ENCODE measurements at places on chromosomes 16 and 17. TPM values are rescaled to one million over a fixed set of nuclear protein-coding genes. Genes with fewer than 3 reads are reported as not detected.

HASPIN gene
- 22.6 TPM for total RNA-seq

DNA sequence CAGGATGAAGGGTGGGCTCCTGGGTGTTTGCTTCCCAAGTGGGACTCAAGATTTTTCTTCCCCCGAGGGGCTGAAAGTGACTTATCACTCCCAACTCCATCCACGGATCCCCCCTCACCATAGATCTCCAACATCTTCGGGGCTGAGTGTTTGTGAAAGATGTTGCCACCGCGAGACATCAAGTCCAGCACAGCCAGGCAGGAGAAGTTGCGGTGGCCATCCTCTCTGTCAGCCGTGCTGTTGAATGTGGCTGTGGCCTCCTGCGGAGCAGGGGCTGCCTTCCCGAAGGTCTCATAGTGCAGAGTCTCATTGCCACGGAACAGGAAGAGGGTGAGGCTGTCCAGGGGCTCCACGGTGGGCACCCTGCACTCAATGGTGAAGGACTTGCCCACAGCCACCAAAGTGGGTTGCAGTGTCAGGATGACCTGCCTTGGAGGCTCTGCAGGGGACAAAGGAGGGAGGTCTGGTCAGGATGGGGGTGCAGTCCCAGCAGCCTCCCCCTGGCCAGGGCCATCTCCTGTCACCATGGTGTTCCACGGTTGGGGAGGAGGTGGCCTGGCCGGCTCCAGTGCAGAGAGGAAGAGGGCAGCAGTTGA lies 5.5 kb downstream of the PRR29 start:
- DNase-seq = no peak

DNA sequence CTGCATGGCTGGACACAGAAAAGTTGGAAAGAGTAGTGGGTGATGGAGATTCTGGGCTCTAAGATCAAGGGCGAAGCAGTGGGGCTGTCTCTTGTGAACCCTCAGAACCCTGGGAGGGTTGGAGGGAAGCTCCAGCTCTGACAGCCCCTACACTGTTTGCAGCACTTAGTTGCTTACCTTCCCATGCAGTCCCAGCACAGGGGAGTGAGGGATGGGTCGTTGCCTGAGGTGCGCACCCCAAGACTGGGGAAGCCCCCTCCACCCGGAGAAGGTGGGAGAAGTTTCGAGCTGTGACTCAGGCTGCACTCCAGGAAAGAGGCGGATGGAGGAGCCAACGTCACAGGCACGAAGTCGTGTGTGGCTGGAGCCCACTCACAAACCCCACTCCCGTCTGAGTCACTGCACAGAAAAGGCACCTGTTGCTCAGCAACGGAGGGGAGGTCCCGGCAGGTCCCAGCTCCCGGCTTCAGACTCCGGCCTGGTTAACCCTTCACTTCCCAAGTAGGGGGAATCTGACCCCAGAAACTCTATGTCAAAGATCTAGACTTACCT lies 60.1 kb downstream of the AIPL1 start:
- DNase-seq = peak; percentile 80

SCGB1C2 gene
- not detected for total RNA-seq

- no peak for DNase-seq
Observed at GRCh38 chr17:47253541-47254402, at the start of gene ITGB3. TSS of gene ITGB3 (plus strand) at chr17:47253827. CDS start at chr17:47253862, 35 bp downstream.

SLC13A2 gene
- total RNA-seq = not detected

- no peak for DNase-seq
Observed at GRCh38 chr17:30334421-30334820, 564 bp upstream of the TMIGD1 start.

PLXDC1 gene
- 2.1 TPM for total RNA-seq

GRCh38 chr17:72775919-72776318 lies 316.6 kb downstream of the SLC39A11 start:
- no peak for DNase-seq

DNA sequence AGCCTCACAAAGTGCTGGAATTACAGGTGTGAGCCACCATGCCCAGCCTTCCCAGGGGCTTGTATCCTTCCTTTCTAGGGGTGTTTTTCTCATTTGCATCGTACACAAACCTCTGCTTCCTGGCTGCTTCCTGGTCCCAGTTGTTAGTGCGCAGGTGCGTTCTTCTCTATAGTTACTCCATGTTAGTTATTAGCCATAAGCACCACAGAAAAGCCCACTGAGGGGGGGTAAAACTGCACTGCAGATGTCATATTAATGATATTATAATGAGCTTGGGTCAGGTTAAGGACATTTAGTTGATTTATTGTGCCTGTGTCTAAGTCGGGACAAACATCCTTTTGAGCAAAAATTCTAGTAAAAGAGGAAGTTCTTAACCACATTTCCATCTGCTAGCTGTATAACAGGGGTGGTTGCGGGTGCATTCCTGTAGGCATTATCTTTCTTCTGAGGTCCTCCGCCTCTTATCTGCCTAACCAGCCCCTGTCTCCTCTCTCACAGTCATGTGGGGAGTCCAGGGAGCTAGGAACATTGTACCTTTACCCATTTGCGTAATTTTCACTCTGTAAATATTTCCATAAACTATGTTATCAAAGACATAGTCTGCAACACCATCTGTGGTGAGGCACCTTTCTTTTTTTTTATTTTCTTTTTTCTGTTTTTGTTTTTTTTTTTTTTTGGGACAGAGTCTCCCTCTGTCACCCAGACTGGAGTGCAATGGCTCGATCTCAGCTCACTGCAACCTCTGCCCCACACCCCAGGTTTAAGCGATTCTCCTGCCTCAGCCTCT lies 23.6 kb upstream of the ATF7IP2 start:
- peak; percentile 38 for DNase-seq

DNA sequence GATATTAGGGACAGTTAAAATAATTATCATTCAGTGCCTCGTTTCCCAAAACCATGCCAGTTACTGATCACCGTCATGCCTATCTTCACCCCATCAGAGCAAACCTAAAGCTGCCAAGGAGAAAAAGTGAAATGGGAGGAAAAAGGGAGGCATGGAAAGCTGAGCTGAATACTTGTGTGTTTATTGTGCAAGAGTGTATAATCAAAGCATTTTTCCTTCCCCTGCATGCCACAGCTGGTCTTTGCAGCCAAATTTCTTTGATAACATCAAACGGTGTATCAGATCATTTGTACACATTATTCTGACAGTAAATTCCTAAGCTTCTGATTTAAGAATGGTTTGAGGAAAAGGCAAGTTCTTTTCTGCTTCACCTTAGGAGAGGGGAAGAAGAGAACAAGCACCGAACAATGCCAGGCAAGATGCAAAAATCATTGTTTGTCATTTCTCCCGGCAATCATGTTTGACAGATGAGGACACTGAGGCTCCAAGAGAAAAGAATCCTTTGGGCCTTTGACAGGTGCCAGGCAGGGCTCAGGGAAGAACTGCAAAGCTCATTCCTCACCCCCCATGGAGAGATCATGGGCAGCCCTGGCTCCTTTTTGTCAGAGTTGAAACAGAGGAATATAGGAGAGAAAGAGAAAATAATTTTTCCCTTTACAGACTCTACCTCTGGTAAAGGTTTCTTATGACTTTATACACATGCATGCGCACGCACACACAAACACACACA lies 51.4 kb upstream of the ARHGAP44 start:
- no peak for DNase-seq

DNA sequence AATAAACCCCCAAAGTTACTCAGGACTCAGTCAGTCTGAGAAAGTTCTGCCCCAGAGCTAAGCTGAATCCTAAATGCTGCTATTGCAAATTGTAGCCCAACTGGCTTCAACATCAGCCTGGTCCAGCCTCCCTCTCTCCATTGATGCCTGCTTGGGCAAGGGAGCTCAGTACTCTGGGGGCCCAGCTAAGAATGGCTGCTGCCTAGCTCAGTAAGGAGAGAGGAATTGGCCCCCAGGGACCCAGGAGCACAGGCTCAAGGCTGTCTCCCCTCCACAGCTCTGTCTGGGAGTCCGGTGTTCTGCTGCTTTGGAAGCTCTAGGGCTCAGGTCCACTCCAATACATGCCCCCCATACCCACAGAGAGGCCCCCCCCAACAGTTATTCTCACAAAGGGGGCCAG lies 1.6 kb downstream of the UNC119 start:
- no peak for DNase-seq

C16orf96 gene
- total RNA-seq = not detected

DNA sequence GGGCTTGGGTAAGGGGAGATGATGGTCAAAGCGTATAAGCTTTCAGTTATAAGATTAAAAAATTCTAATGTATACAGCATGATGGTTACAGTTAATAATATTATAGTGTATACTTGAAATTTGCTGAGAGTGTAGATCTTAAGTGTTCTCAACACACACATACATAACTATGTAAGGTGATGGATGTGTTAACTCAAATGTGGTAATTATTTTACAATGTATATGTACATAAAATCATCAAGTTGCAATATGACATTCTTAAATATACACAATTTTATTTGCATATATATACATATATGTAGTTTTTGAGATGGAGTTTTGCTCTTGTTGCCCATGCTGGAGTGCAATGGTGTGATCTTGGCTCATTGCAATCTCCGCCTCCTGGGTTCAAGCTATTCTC lies 7.2 kb downstream of the ZKSCAN2 start:
- no peak for DNase-seq

TAC4 gene
- total RNA-seq = not detected

- no peak for DNase-seq
Observed at GRCh38 chr17:34542700-34543336, 36.6 kb upstream of the TMEM132E start.

GRCh38 chr16:86881861-86882273 lies 303.5 kb downstream of the FOXL1 start:
- peak; percentile 38 for DNase-seq

DNA sequence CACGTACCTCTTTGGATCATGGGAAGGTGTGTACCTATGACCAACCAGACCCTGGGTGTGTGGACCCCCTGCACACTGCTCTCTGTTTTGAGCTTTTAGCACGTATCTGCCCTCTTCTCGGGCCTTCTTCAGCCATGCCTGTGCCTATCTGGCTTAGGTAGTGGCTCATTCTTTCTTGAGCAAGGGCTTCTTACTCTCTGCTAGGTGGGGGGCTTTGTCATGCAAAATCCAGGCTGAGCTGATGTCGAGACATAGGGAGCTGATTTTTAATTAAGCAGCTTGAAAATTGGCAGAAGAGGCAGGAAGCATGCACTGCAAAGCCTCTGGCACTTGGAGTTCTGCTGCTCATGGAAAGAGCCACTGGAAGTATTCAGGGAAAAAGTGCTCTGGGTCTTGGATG lies 181.6 kb upstream of the IRX6 start:
- DNase-seq = no peak

GRCh38 chr16:15704545-15704987 lies 54.5 kb downstream of the NDE1 start:
- peak; percentile 63 for DNase-seq

DNA sequence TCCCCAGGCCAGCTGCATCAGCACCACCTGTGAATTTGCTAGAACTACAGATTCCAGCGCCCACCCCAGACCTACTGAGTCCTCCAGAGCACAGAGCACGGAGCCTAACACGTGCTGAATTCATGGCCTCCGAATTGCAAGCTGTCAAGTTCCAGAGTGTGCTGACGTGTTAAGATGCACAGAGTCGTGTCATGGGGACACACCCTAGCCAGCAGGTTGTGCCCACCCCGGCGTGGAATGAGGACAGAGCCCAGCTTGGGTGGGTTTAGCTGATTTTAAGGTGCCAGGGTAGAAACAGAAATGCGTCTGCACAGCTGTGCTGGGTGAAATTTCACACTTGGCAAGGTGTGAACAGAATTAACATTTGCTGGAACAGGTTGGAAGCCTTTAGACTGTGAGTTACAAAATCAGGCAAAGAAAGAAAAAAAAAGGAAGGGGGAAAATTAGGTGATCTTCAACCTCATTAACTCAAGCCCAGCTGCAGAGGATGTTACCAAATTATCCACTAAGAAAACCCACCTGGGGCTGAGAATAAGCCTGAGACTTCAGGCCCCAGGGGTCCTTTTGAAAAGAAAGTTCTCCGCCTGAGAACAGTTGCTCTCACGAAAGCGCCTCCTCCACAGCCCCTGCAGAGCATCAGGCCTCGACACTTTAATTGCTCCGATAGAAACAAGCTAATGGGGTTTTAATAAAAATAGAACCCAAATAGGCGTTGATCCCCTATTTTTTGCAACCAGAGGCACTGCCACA lies 27.1 kb downstream of the GINS3 start:
- no peak for DNase-seq

DNA sequence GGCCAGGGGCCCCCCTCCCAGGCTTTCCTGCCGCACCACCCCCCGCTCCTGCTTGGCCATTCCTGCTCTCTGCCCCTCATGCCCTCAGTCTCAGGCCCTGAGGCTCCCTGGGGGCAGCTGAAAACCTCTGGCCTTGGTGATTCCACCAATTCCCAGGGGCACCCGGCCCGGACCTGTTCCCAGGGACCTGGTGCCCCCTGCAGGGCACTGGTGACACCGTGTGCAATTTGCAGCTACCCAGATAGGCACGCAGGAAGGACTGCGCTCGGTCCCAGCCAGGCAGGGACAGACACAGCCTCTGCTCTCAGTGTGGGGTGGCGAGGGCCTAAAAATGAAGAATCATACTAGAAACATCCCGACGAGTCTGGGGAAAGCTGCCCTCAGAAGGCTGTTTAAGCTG lies 13.4 kb downstream of the WFDC1 start:
- no peak for DNase-seq

- DNase-seq = no peak
Observed at GRCh38 chr17:36627101-36627500, 25.7 kb downstream of the MRM1 start.

GRCh38 chr17:61411261-61412142 lies 11.9 kb downstream of the TBX2 start:
- DNase-seq = no peak

OR4D1 gene
- total RNA-seq = not detected

- no peak for DNase-seq
Observed at GRCh38 chr17:27233059-27233458, 60.9 kb upstream of the WSB1 start.

DNA sequence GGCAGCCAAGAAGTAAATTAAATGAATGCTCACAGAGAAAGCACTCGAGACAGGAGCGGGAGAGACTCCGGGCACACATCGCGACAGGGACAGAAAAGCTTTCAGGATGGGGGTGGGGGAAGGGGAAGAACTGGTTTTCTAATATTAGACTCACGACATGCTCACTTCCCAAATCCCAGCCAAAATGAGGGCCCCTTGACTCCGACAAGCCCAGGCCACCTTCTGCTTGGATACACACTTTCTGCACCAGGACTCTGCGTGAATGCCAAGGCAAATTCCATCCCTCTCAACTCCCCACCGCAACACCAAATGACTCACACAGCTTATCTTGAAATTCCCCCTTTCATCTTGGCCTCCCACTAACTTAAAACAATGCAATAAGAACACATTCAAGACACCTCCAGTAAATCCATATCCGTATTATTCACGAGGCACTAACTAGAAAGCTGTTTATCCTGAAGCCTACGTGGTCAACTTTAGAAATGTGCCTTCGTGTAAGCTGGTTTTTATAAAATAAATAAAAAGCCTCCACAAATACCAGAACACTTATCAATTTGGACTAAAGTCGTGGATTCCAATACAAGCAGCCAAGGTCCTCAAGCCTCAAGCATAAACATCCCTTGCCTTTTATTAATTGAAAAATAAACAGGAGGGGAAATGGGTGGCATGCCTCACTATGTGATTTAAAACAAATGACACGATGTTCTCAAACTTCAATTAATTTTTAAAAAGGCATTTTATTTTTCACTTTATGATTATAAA lies 46.1 kb downstream of the NXN start:
- DNase-seq = peak; percentile 95

- DNase-seq = no peak
Observed at GRCh38 chr16:64617836-64618476, 503.9 kb downstream of the CDH11 start.

GRCh38 chr17:74206332-74206818 lies 2.9 kb downstream of the RPL38 start:
- DNase-seq = no peak

- no peak for DNase-seq
Observed at GRCh38 chr17:332558-333322, 19.9 kb downstream of the RPH3AL start.

SPNS2 gene
- total RNA-seq = 28.3 TPM

HOXB4 gene
- total RNA-seq = 6.3 TPM

Data from A172 (cell line).